ENCODE measurements at places on chromosomes 6 and 20.

DNA sequence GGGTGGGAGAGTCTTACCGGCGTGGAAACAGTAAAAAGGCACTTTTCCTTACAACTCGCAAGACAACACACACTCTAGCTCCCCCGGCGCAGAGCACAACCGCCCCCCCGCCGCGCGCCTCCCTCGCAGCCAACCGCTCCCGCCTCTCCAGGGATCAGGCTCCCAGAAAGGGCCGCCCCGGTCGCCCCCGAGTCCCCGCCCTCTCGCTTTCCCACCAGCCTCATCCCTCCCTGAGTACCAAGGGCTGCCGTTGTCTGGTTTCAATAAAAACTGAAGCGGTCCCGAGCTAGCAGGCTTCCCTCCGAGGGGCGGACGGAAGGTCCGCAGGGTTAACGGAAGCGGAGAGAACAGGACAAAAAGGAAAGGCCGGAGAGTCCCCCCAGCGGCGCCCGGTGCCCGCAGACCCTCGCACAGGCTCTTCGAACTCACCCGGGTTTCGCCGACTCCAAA lies 804 bp downstream of the ELOVL5 start:
- DNase-seq: peak; percentile 17

GRCh38 chr6:48068278-48069251 lies 42.4 kb downstream of the PTCHD4 start:
- no peak for DNase-seq

DNA sequence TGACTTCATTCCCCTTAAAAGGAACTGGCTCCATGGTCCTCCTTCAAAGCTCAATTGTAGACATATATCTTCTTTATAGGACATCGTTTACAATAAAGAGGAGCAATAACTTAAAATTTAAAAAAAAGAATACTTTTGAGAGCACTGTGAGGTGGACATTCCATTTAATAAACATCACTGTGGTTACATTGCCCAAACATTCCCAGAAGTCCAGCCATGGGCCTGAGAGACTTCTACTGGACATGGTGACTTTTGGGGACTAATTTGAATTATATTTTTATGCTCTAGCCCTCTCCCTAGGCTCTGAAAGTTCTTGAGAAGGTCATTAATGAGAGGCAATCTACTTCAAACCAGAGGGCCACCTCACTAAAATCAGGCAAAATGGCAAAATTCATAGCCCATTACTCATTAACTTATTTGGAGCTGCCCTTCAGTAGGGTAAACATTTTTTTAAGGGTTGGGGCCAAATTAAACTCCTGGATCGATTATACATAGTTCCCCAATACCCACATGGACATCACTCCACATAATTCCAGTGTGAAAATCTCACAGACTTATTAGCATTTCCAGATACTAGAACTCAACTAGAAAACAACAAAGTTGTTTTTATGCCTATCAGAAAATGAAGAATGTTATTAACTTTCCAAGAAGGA lies 17.1 kb downstream of the ISM1 start:
- no peak for DNase-seq

- no peak for DNase-seq
Measured at GRCh38 chr6:101397199-101397598, 3.7 kb downstream of the GRIK2 start.

DNA sequence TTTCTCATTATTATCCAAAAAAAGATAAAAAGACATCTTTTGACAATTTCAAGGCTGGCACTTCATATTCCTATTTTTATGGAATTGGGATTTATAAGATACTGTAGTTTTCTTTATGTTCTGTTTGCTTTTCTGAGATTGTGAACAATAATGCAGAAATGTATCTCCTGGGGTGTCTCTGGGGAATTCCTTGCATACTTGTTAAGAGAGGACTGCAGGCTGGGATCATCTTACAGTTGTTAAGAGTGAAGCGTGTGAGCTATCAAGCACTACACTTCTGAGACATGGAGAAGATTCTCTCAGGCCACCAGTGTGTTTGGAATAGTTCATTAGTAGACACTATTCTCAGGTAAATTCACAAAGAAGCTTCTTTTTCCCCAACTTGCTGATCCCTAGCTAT lies 963.3 kb upstream of the GJE1 start:
- DNase-seq: no peak

GRCh38 chr6:96872976-96873375 lies 24.7 kb downstream of the NDUFAF4 start:
- DNase-seq: no peak

DNA sequence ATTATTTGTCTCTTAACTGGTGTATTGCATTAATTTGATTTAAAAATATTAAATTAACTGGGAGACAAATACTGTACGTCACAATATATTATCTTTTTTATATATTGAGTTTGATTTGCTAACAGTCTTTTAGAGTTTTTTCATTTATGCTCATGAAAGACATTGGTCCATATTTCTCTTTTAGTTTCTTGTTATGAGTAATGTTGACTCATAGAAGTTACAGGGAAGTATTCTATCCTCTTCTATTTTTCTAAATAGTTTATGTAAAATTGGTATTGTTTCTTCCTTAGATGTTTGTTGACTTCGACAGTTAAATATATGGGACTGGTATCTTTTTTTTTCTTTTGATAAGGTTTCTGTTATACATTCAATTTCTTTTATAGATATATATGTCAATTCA lies 1115.6 kb upstream of the CITED2 start:
- DNase-seq: no peak

DNA sequence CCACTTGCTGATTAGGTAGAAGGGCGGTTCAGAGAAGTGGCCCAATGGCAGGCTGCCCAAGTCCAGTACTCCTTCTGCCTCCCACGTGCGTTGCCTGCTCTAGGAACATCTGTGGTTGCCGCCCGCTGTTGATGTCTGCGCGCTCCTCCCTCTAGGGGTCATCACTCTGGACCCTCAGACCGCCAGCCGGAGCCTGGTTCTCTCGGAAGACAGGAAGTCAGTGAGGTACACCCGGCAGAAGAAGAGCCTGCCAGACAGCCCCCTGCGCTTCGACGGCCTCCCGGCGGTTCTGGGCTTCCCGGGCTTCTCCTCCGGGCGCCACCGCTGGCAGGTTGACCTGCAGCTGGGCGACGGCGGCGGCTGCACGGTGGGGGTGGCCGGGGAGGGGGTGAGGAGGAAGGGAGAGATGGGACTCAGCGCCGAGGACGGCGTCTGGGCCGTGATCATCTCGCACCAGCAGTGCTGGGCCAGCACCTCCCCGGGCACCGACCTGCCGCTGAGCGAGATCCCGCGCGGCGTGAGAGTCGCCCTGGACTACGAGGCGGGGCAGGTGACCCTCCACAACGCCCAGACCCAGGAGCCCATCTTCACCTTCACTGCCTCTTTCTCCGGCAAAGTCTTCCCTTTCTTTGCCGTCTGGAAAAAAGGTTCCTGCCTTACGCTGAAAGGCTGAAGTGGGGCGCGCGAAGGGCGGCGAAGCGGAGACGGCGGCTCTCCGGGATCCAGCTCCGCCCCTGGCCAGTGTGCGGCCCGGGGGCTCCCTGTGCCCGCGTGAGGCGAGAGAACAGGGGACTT lies 8.5 kb downstream of the TRIM15 start:
- DNase-seq: no peak

DNA sequence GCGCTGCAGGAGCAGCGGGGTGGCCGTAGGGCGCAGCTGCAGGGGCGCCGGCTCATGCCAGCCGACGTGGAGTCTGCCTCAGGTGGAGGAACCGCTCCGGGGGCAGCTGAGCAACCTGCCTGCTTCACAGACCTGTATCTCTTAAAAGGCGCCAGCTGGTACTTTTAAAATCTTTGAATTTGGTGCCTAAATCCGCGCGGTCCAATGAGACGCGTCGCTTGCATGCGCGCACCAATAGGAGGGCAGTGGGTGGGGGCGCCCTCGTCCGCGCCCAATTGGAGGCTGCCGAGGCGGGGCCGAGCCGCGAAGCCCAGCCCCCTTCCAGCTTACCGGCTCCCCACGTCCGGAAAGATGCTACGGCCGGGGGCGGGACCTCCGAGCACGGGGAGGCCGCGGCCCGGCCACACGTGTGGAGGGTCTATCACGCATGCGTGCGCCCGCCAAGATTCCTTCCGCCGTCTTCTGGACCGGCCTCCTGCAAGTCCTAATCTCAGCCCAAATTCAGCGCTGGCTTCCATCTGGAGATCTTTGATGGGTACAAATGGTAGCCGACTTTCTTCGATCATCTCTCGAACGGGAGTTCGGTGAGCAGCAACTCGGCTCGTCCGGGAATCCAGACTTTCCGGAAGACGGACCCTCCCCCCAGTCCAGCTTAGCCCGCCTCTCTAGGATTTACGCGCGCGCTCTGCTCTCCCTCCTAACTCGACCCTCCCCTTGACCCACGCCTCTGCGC lies at the start of gene FBXO5:
Gene FBXO5, minus strand, starts transcription at position 138 of the 733 bp plus-strand sequence. Its CDS starts 82 bp downstream, at position 56.
- DNase-seq: peak; percentile 95

DNA sequence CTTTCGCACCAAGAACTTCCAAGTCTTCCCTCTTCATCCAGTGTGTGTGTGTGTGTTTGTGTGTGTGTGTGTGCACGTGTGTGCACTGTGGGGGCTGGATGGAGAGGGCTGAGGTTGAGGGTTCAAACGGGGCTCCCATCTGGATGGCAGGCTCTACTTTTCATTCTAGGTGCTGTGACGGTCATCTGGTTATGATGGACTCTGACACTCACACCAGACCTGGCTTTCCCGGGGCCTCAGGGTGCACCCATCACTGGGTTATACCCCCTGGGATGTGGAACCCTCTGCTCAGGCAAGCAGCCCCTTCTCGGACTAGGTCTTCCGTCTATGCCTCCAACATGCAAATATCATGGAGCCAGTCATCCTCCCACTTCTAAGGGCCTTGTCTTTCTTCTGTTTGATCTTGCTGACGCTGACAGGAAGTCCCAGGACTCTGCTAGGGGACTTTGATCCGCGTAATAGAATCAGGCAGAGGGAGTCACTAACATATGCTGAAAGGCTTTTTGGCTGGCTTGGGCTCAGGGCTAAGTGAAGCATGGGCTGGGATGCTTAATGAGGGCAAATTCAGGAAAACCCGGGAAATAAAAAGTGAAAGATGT lies 313.6 kb downstream of the CDC5L start:
- DNase-seq: no peak

- no peak for DNase-seq
Measured at GRCh38 chr20:3663031-3663701, at the start of gene GFRA4. GFRA4 (minus strand) TSS chr20:3663399; CDS start chr20:3663399, 0 bp downstream.

DNA sequence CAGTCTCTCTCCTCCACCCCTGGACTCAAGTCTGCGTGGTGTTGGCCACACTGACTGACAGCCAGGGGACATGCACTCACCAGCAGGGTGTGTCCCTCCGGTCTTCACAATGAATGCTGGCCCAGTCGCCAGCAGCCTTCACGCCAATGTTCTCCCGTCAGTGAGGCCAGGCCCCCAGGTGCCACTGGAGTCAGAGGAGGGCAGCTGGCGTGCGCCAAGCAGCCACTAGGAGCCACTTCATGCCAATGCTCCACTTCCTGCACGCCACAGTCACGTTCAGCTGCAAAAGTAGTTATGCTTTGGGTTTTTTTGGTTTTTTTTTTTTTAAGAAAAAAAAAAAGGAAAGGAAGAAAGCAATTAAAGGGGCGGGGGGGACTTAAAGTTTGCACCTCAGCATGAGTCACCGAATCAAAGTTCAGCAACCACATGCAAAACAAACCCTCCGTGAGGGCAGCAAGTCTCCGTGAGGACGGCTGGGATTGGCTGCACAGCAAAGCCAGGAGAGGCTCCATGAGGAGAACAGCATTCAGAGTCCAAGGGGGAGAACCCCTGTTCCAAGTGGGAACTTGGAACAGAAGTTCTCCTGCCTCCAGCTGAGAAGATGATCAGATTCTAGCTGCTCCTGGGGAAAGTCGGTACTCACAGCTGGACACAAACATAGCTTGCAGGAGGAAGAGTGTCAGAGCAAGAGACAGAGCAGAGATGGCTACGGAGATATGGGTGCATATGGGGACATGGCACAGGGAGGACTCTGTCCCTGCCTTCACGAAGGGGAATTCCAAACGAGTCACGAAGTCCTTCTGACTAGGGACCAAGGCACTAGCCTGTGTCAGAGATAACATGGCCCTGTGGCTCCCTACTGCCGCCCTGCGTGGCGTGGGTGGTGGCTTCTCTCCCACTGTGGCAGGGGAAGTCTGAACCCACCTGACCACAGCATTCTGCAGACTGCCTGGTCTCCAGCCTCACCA lies at the start of gene ZC3H12D:
Gene ZC3H12D, minus strand, starts transcription at position 282 of the 968 bp plus-strand sequence. CDS start 10,471 bp downstream, outside the sequence.
- peak; percentile 60 for DNase-seq

GRCh38 chr20:1437235-1437904 lies 29.3 kb downstream of the NSFL1C start:
- peak; percentile 68 for DNase-seq

DNA sequence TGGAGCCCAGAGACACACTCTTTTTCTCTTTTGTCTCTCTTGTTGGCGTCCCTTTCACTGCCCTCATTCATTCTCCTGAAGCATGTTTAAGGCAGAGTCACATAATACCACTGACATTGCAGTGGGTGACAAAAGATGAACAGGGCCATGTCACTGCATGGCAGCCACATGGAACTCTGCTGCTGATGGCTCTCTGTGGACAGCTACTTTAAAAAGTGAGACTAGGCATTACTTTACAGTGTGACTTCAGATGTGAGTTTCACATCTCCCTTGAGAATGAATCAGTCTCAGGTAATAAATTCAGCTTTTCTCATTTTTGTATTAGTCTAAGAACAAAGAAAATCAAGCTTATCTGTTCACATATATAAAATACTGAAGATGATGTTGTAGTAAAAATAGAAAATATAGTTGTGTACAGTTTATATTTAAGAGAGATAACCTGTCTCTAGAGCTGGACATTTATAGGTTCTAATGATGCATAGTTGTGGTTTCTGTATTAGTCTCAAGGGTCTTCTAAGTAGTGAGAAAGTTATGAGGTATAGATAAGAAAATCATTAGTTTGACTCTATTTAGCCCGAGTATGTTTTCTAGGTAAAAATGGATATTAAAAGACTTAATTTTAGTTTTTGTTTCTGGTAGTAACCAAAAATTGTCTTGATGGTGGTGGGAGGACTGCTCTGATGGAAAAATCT lies 6.1 kb downstream of the MRS2 start:
- no peak for DNase-seq

GRCh38 chr20:9218531-9218961 lies 149.7 kb downstream of the PLCB4 start:
- DNase-seq: no peak

DNA sequence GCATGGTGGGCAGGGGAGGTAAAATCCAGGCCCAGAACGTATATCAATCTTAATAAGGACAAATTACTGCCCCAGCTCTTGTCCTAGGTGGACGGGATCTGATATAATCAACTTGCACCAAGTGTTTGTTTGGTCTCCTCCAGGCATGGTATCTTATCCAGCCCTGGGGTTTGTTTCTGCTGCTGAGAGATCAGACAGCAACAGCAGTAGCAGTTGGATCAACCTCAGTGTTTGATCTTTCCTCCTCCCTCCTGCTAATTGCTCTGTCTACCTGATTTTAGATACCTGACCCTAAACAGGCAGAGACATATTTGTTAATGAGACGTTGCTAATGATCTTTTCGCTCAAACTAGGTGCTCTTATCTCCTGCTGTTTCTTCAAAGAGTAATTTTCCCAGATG lies 100.4 kb upstream of the BACH2 start:
- no peak for DNase-seq

GRCh38 chr6:187210-187861 lies 105.0 kb upstream of the DUSP22 start:
- DNase-seq: no peak
